Cerebellar cortex (tissue), 1 donor: ENCODE measurements at places on chromosomes 1 and 21.

DNA sequence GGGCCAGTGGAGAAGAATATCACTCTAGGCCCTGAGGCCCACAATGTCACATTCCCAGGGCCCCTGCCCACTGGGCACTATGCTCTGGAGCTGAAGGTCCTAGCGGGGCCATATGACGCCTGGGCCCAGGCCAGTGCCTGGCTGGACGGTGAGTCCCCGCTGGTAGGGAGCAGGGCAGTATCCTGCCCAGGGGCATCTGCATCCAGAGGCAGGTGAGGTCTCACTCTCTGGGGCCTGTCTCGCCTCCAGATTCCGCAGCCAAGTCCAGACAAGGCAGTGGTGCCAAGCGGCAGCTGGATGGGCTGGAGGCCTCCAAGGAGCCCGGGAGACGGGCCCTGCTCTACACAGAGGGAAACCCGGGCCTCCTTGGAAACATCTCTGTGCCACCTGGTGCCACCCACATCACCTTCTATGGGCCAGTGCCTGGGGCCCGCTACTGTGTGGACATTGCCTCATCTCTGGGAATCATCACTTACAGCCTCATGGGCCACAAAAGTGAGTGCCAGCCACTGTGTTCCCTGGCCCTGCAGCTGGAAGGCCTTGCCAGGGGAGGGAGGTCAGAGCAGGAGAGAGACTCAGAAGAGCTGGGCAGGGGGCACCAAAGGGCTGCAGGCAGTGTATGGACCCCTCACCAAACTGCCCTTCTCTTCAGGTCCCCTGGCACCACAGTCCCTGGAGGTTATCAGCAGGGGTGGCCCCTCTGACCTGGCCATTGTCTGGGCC, 11.1 kb upstream of the PTPN7 start:
- no peak for DNase-seq

- DNase-seq = no peak
Measured at GRCh38 chr21:24217151-24217550, 1390.1 kb downstream of the MRPL39 start.

DNA sequence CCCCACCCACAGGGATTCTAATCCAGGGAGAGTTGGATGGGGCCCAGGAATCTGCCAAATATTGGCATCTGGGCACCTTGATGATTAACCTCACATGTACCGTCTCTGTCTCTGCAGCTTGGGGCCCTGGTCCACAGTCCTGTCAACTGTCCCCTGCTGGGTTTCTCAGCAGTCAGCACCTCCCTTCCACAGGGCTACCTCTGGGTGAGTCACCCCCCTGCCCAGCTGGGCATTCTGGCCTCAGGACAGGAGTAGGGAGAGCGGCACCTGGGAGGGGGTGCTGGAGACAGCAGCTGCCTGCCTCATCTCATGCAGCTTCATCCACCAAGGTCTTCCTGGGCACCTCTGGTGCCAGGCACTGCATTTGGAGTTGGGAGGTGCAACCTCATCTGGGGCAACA, 100.6 kb upstream of the ACTL8 start:
- no peak for DNase-seq

DNA sequence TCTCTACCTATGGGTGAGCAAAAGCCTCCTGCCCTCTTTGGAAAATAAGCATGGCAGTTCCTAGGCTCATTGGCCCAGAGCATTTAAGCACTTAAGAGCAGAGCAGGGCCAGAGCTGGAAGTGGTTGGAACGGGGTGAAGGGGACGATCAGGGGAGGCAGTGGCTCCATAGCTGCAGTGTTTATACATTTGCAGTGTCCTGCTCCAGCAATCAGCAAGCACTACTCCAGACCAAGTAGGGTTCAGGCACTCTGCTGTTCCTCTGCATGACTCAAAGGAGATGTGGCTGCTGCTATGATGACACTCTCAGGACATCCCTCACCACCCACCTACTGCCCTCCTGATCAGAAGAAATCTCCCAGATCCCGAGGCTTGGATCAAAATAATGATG, 55.0 kb downstream of the TRABD2B start:
- no peak for DNase-seq
